ENCODE measurements at places on chromosomes 16 and 17.

DNA sequence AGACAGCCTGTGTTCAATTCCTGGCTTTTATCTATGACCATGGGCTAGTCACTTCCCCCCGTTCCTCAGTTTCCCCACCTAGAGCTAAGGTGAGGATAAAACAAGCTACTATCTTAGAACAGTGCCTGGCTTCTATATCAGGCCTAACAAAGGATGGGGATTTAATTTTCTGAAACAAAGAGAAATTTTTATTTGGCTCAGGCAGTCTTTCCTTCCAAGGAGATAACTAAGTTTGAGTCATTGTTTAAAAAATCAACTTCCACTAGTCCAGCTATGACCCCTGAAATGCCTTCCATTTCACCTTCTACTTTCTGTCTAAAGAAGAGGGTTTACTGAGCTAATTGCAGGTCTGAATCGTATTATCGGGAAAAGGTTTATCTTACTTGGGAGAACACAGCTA, 99.0 kb downstream of the CMIP start:
- DNase-seq, result no peak

DNA sequence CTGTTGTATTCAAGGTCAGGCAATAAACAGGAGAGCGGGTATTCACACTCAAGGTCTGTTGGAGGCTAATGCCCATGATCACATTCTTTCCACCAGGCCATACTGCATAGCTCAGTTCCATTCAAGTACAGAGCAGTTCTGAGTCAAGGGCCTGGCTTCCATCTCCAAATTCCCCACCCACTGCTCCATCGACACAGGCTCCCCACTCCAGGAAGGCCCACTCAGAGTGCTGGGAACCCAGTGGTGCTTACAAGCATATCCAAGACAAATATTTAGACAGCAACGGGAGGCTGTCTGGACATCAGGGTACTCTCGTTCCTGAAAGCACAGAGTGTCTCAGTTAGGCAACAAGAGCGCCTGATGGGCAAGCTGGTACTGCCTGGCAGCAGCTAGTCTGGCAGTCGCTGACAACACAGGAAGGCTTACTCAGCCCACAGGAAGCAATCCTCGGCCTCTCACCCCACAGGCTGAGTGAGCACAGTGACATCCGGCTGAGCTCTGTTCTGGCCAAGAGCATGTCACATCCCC, 40.9 kb downstream of the RFFL start:
- DNase-seq, result peak; percentile 71

DNA sequence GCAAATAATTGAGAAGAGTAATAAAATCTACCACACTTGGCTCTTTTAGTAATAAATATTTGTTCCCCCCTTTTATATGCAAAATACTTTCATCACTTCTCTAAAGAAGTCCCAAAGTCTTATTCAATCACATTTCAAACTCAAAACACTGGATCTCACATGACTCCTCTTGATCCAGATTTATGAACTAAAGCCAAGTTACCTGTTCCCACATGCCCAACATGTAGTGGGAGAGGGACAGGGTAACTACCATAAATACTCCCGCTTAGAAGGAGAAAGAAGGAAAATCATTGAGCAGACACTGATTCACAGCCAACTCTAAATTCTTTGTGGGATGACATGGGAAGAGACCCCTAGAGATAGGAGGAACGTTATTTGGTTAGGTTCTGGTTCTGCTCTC, 64.9 kb upstream of the PMFBP1 start:
- no peak for DNase-seq

- DNase-seq, result peak; percentile 10
Measured at GRCh38 chr17:41413353-41413957, 10.9 kb downstream of the KRT37 start.

GRCh38 chr16:81232740-81233367, 5.6 kb upstream of the BCO1 start:
- no peak for DNase-seq

GRCh38 chr17:4766201-4766600, 5.5 kb upstream of the TM4SF5 start:
- DNase-seq, result no peak

Data from LNCaP clone FGC (cell line).